Aorta (tissue), 5 donors: ENCODE measurements at places on chromosomes 6 and 20.
A peak's percentile ranks its signal among the peaks of the same experiment; 100 is the strongest.

DNA sequence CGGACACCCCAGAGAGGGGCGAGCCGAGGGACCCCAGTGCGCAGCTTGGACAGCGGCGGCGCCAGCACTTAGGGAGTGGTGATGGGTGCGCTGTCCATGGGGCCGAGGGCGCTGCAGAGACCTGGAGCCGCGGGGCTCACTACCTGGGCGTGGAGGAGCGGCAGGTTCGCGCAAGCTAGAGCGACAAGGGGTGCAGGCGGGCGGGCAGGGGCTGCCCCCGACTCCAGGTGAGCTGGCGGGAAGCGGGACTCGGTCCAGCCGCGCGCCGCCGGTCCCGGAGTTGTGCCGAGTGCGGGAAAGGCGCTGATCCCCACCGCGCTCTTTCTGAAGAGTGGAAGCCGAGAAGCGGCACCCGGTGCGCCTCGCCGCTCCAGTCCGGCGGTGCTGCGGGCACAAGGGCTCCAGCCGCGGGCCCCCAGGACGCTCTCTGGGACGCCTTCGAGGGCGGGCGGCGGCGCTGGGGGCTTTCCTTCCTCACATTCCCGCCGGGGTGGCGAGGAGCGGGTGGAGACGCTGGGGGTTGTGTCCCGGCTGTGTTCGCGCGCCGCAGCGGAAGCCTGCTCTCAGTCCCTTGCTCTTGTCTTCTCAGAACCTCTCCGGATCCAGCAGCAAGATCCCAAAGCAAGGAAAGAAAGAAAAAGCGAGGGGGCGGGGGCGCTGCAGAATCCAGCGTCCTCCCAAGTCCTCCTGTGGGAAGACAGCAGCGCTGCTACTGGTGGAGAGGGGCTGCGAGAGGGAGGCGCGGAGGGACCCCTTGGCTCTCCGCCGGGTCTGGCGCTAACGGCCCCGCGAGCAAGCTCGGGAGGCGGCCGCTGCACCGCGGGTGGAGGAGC, at the start of gene B3GAT2:
Gene B3GAT2 (minus strand): TSS at position 610 of the 833 bp plus-strand sequence. CDS start 631 bp downstream, outside the sequence.
- DNase-seq: peak; percentile 75

DNA sequence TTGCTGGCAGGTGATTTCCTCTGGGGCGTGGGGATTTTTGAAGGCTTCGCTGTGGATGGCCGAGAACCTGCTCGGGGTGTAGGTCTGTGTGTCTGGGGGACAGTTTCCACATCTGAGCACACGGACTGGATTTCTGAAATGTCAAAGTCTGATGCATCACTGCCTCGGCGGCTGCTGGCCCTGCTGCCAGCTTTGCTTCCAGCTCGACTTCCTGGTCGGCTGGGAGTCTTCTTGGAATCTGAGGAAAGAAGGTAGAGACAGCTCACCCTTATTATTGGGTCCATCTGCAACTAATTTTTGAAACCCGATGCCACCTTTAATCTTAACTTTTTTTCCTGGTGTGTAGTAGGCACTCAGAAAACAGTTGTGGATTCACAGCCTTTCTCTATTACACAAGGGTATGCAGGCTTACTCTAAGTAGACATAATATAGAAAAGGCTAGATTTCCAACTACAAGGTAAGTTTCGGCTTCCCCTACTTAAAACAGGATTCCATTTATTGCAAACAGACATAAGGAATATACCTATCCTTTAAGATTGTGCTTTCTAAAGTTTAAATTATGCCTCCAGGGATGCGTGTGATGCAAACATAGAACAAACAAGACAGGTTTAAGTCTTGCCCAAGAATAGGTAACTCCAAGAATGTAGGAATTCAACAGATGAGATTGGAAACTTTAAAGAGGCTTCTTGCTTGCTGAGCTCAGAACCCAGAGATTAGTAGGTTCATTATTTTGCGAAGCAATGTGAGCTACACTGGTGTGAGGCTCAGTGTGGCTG, 183.5 kb downstream of the DST start:
- DNase-seq: no peak

DNA sequence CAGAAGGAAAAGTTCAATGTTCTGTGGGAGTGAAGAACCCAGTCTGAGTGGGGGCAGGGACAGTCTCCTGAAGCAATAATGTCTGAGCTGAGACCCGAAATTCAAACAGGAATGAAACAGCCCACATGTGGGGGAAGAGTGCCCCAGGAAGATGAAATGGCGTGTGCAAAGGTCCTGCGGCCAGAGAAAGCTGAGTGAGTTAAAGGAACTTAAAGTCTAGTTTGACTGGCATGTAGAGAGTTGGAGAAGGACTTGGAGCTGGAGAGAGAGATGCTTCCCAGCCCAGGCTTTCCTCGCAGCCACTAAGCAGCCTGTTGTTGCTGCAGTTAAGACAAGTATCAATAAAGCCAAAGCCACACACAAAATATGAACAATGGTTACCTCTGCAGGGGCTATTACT, 38.0 kb upstream of the MDGA1 start:
- no peak for DNase-seq

- no peak for DNase-seq
These were observed 252.0 kb downstream of the KIF16B start for GRCh38 chr20:16321291-16321690.

DNA sequence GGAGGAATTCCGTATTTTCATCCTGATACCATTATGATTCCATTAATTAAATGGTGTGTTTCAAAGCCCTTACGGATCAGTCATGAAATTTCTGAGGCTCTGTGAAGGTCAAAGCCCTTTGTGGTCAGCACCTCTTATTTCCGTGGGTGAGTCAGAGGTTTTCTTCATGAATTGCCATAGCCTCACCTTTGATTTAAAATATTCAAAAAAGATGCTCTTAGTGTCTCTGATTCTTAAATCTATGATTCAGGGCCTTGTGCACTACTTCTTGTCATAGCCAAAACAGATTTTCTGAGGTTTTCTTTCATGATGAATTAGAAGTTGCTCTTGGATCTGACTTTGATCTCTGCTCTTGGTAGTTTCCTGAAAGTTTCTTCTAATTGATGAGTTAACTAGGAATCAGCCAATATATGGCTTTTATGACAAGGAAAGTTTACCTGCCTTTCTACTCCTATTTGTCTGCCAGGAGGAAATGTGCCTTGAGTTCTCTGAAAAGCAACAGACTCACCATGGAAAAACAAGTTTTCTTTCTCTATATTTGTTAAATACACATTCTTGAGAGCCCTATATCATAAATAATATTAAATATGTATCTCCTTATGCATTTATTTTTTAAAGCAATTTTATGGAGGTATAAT, 613.0 kb downstream of the UTRN start:
- DNase-seq: no peak

- DNase-seq: no peak
These were observed 494.8 kb upstream of the SOX4 start for GRCh38 chr6:21098744-21099143.

- no peak for DNase-seq
These were observed 34.0 kb upstream of the FAM83C start for GRCh38 chr20:35326021-35326739.

GRCh38 chr20:41697861-41698559, 79.8 kb upstream of the CHD6 start:
- no peak for DNase-seq

GRCh38 chr6:108123481-108123929, 42.3 kb upstream of the NR2E1 start:
- no peak for DNase-seq

DNA sequence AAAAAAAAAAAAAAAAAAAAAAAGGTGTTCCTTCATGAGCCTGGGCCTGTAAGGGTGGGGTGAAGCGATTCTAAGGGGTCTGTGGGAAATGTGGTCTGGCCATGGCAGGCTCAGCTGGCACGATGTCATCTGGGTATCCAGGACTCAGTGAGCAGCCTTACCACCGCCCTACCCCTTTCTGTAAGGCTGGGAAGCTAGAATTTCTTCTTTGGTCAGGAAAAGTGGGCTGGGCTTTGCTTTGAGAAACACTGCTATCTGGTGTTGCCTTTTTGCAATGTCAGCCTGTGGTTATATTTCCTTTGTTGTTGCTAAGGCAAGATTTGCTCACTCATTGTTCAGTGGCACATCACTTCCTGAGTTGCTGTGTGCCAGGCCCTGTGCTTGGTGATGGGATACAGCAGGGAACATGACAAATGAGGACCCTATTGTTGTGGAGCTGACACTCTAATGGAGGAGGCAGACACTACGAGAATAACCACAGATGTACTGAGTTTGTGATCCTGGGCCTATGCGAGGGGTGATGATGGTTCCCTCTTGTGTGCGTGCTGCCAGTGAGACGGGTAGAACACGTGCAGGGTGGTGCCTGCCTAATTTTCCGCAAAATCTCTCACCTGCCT, 45.9 kb upstream of the ZNFX1 start:
- DNase-seq: no peak

DNA sequence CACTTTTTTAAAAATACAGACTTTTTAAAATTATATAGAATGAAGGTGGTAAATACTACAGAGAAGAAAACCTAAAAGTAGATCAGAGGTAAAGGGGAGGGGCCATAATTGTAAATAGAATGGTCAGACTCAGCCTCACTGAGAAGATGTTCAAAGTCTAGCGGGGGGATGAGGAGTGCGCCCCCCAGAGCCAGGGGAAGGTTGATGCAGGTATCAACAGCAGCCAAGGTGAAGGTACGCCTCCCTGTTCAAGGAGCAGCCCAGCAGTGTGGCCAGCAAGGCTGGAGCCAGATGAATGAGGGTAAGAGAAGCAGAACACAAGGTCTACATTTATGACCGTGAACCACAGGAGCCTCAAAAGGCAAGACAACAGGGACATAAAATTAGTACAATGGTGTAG, 204.1 kb downstream of the PTPRT start:
- DNase-seq: no peak

DNA sequence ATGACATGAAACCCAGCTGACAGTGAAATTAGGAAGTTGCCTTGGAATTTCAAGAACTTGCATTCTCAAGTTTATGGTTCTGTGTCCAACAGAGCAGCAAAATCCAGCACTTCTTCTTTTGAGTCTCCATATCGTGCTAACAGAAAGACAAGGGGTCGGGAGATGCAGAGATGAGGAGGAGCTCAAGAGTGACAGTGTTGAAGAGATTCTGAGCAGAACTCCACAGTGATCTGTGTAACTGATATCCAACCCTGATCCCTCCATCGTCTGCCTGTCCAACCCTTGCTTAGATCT, 21.2 kb upstream of the BTN1A1 start:
- DNase-seq: no peak

DNA sequence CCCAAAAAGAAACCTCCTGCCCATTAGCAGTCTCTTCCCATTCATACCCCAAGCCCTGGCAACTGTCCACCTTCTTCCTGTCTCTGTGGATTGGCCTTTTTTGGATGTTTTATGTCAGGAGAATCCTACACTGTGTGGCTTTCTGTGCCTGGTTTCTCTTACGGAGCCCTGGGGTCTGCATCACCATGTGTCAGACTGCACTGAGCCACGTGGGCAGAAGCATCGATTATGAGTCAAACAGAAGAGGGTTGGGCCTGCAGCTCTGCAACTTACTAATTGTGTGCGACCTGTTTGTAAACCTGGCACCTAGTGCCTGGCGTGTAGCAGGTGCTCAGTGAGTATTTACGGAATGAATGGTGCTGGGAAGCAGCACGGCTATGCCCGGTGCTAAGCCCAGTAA, 62.6 kb downstream of the IGF2R start:
- DNase-seq: no peak

- DNase-seq: no peak
These were observed 5.5 kb downstream of the ANKEF1 start for GRCh38 chr20:10040070-10040975.

DNA sequence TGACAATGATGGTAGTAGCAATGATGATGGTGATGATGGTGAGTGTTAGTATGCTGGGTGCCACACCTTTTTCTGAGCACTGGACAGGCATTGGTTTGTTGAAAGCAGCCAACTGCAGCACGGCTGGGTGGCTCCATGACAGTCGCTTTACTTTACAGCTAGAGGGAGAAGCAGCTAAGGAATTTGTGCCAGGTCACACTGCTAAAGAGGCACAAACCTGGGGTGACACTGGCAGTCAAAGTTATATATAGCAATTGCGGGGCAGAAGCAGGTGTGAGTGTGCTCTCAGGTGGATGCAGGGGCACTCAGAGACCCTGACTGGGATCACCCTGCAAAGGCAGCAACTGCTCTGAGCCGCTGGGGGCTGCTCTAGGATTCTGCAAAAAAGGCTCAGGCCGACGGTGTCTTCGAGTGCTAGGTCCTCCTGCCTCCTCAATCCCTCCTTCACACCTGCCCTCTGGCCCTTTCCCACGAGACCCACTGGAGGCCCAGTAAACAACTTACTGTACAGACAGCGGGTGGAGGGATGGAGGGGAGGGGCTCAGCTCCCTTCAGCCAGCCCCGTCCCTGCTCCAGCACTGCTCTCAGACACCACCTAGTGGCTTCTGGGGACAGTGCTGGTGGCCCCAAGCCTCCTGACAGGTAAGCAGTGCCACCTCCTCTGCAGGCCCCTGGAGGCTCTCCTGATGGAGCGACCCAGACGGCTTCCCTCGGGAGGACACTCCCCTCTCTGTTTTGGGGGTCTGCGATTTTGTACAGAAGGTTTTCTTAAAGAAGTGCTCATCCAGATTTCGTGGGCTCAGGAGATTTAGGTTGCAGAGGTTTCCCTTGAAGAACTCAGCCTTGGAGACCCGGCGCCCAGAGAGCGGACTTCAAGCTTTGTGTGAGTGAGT, 4.4 kb upstream of the RPS21 start:
- peak; percentile 89 for DNase-seq

GRCh38 chr6:147222160-147222838, 18.1 kb downstream of the STXBP5 start:
- no peak for DNase-seq

DNA sequence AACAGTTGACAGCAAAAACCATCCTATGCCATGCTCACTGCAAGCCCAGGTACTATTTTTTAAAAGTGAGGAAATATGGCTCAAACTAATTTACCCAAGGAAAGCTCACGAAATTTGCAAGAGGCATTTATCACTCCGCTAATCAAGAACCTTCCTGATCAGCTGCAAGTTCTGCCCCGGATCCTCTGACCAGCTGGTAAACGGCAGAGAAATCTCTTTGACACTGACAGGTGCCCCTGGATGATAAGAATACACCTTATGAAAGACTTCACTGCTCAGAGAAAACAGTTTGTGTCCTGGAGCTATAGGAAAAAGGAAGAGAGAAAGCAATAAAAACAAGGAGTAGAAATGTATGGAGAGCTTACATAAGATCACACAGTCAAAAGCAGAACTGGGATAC, 6.4 kb downstream of the CNKSR3 start:
- DNase-seq: no peak

DNA sequence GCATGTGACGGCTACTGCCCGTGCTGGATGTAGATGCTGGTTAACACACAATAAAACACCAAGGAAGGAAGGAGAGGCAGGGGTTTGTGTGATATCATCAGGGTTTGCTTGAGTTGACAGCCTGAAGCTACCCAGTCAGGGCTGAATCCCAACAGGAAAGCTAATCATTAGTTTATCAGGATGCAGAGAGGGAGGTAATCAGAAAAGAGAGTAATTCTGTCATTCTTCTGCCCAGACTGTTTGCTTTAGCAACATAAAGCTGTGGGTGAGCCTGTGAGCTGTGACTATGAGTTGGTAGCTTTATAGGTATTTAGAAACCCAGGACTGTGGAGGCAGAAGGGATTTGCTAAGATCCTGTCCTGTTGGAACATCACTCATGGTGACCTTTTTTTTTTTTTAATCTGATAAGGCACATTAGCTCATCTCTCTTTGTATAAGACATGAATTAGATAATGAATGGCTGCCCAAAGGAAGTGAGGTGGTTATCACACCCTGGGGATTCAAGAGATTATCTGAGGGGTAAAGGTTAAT, 79.3 kb downstream of the CAP2 start:
- no peak for DNase-seq
